ENCODE measurements at places on chromosomes 5 and 9.

DNA sequence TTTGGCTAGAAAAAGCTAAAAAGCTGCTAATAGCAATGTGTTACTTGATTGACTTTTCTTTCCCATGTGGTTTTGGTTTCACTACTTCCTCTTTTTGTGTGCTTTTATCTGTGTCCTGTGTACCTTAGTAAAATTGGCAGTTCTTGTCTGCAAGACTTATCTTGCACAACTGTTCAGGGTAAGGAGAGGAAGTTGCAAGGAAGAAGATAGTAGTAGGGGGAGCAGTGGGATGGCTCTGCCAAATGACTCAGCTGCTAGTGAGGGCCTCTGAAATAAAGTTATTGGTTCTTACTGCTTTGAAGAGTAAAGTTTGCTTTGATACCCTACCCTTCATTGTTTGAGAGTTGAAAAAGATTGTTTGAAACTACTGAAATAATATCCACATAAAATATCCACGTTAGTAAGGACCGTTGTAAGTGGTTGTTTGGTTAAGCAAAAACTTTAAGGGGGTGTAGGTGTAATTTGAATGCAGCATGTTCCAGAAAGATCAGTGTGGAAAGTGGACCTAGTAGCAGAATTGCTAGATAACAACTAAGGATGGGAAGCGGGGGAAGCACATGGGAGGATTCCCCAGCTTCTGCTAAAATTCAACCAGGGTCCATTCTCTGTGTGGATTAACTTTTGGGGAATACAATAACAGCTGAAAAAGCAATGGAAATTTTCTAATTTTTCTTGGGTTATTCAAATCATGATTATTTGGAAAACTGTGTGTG lies 123.5 kb downstream of the SCAMP1 start:
- no peak for DNase-seq

GRCh38 chr5:17224858-17225511 lies 7.6 kb downstream of the BASP1 start:
- DNase-seq, result no peak

DNA sequence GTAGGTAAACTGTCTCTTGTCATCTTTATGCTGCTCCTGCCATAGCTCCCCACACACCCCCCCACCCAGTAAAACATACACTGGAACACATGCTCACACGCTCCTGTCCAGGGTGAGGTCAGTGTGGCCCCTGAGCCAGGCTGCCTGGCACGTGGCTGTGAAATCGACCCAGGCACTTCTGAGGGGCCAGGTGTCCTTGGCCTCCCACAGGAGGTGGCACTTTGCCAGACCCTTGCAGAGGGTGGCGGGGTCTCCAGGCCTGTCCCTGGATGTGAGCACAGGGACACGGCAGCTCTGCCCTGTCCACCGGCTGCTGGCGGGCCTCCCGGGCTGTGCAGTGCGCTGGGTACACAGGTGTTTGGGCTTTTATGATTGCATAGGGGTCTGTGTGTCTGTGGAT lies 10.0 kb upstream of the CRB2 start:
- no peak for DNase-seq

GRCh38 chr5:154755361-154756008 lies at the start of gene LARP1:
LARP1 (plus strand) TSS chr5:154755377; CDS start chr5:154755758, 381 bp downstream.
- DNase-seq, result no peak

DNA sequence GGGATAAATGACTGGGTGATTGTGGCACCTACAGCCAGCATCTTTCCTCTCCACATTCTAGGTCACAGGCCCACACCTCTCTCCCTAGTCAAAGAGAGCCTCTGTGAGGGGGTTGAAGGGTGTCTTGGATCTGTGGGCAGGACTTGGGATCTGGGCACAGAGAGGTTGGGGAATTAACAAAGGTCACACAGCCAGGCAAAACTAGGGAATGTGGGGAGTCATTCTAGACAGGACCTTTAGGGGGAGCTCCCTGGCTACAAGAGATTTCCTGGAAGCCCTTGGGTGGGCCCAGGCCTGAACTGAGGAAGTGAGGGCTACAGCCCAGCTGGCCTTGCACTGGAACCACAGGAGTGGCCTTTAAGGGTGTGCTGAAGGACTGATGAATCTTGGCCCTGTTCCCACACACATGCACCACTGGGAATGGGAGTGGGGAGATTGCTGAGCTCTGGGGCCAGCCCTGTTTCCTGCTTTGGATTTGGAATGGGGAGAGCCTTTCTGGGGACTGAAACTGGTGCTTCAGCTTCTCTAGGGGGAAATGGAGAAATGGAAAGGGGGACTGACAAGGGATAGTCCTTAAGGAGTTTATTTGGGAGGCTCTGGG lies 12.4 kb upstream of the CXXC5 start:
- peak; percentile 92 for DNase-seq

DNA sequence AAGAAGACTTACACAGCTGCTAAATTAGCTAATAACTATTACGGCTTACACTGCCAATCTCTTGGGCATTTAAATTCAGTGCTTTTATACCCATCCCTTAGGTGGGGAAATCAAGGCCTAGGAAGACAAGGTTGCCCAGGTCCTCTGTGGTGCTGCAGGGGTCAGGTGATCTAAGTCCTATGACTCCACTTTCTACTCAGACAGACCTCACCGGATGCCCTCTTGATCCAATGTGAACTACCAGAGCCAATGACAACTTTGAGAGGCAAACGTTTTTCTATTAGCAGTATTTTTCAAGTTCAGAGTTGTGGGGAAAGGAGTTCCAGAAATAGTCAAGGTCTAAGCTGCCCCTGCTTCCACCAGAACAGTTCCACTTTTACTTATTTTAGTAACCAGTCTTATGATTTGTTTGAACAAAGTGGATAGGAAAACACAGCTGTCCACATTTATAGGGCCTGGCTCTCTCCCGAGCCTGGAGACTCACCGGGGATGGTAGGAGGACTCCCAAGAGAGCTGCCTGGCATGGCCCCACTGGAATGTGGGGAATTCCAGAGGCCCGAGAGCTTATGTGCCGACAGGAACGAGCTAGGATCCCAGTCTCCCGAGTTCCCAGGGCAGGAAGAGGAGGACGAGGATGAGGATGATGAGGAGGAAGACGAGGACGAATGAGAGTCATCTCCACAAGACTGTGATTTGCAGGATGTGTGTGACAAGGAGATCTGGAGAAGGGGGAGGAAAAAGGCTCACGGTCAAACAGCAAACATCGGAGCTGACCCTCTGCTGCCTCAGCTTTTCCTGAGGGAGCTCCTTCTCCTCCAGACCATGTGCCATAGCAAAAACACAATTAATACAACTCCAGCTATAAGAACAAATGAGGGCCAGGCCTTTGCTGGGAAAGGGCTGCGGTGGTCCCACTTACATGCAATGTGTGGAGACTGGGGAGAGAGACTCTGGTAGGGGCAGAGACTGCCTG lies 16.7 kb downstream of the FAM193B start:
- DNase-seq, result peak; percentile 70

DNA sequence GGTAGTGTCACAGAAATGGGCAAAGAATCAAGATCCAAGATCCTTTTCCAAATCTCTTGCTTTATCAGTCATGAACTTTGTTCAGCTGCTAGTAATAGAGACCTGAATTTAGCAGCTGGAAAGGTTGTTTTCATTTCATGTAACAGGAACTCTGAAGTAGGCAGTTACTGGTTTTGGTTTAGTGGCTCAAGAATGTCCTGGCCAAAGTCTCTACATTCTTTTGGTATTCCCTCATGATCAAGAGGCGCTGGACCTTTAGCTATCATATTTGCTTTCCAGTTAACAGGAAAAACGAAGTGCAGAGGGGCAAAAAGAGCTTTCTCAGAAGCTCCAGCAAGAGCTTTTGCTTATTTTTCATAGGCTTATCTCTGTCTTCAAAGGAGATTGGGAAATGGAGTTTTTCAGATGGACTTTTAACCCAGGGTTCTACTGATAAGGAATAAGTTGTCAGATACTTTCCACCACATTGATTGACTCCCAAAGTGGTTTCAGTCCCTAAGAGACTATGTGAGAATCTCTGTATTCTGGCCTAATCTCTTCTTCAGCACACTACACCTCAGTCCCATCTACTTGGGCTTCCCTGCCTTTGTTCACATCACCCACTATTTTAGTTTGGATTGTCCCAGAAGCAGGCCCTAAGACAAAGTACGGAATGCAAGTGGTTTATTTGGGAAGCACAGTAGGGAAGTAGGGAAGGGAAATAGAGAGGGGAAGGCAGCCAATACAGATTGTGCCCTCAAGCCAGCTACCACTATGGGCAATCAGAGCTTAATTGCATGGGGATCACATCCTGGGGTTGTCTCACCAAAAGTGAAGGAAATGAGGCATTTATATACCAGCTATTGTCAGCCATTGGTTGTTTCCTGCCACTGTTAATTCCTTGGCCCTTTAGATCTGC lies 359.3 kb downstream of the LRRC70 start:
- DNase-seq, result no peak

DNA sequence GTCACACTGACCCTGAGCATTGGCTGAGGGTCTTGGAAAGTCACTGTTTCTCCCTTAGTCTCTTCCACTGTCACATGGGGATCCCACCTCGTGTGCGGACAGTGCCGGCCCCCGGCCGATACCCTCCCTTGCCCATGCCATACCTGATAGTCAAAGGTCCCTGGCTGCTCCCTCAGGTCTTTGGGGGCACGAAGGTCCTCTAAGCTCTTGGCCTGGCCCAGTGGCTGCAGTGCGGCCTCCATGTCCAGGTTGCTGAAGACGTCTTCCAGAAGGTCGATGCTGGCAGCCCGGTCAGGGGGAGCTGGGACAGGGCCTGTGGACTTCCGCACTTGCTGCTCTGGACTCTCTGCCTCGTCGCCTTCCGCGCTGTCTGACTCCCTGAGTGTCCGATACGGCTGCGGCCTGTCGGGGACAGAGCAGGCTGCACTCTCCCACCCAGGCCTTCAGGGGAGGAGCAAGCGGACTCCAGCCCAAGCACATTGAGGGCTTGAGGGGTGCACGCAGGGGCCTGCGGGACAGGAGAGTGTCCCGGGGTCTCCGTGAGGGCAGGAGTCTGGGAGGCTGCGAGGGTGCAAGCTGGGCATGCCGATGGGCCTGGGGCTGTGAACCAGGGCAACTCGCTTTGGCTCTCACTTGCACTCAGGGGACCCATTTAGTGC lies 27.6 kb downstream of the CRB2 start:
- peak; percentile 52 for DNase-seq

DNA sequence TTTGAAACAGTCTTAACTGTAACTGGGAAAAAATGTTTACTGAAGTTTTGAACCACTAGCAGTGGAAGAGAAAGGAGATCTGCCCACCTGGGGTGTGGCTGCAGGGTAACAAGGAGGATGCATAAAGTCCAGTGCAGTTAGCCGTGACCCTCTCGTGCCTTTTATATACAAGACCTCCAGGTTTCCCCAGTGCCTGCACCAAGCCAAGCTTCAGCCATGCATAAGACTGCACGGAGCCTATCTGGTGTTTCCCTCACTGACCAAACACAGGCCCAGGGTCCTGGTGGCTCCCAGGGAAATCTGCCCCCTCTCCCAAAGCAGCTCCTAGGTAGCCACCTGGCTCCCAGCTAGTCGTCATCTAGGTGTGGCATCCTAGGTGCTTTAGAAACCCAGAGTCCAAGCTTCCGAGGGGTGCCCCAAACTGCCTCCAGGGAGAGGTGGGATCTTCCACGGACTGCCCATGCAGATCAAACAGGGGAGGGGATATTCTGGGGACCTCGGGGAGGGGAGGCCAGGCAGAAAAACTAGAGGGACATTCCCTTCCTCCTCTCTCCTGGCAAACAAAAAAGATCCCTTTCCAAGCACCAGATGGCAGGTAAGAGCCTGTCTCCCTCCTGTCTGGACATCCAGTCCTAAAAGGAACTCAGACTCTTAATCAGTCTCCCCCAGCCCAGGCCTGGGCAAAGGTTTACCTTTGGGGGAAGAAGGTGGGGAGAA lies 2.7 kb downstream of the SHB start:
- DNase-seq, result no peak

GRCh38 chr5:144205141-144205551 lies 34.5 kb downstream of the KCTD16 start:
- DNase-seq, result peak; percentile 57

- no peak for DNase-seq
Measured at GRCh38 chr9:121943463-121943862, 149.6 kb downstream of the TTLL11 start.
